ENCODE measurements at places on chromosomes 5 and 9.
A peak's percentile ranks its signal among the peaks of the same experiment; 100 is the strongest.

- no peak for DNase-seq
- H3K27ac ChIP-seq = no peak overlapping the region
- no peaks in the 10 kb centered on the region for H3K4me1 ChIP-seq
These were observed 43.7 kb upstream of the F2R start for GRCh38 chr5:76672242-76672641.

- no peak overlapping the region for H3K4me3 ChIP-seq
- no peaks in the 10 kb centered on the region for H3K36me3 ChIP-seq
- no peak overlapping the region for H3K27ac ChIP-seq
- no peaks in the 10 kb centered on the region for H3K27me3 ChIP-seq
- DNase-seq = no peak
These were observed 661.8 kb upstream of the RGMB start for GRCh38 chr5:98111686-98112085.

DNA sequence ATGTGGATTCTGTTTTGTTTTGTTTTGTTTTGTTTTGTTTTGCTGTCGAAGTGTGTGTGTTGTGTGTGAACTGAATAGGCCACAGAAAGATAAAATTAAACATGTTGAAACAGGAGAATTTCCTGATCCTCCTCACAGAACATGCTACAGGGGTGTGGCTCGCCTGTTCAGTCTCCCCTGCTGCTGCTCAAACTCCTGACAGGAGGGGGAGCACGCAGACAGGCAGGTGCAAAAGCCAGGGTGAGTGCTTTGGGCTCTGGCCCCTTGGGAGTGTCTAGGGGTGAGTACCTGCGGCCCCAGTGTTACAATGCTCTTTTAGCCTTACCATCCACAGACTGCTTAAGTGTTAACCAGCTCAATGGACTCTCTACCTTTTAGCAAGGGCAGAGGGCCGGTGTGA is 473.5 kb downstream of the MAT2B start:
- no peak overlapping the region for H3K27ac ChIP-seq
- DNase-seq = no peak
- H3K27me3 ChIP-seq = no peaks in the 10 kb centered on the region
- H3K36me3 ChIP-seq = no peaks in the 10 kb centered on the region
- H3K4me3 ChIP-seq = no peak overlapping the region

DNA sequence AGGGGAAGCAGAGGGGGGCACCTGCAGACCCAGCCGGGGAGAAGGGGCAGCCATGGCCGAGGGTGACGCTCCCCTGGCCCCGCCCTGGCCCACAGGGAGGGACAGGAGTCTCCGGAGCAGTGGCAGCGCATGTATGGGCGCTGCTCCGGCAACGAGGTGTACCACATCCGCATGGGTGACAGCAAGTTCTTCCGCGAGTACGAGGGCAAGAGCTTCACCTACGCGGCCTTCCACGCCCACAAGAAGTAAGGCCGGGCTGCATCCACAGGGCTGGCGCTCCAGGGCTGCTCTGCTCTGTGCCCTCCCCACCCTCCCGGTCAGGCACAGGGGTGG is 68.2 kb downstream of the KCNT1 start:
- no peak overlapping the region for H3K27ac ChIP-seq
- H3K27me3 ChIP-seq = no peaks in the 10 kb centered on the region
- no peak overlapping the region for H3K4me3 ChIP-seq
- no peaks in the 10 kb centered on the region for H3K36me3 ChIP-seq

DNA sequence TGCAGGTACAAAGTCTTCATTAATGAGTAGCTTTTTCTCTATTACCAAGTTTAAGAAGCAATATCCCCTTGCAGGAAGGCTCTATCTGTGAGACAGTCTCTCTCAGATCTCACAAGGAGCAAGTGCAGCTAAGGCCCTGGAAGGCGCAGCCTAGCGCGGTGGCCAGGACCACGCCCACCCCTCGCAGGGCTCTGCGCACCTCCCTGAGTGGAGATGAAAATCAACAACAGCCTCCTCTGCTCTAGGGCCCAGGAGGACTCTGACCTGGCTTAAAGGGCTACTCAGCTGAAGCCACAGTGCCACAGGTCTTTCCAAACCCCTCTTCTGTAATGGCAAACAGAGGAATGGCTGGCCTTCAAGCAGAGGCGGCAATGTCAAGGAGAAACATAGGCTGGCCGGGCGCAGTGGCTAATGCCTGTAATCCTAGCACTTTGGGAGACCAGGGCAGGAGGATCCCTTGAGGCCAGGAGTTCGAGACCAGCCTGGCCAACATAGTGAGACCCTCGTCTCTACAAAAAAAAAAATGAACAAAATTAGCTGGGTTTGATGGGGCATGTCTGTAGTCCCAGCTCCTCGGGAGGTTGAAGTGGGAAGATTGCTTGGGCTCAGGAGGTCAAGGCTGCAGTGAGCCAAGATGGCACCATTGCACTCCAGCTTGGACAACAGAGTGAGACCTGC is 11.9 kb downstream of the SEC16A start:
- H3K4me3 ChIP-seq = no peak overlapping the region
- DNase-seq = no peak
- H3K36me3 ChIP-seq = peaks cover 83% of the 10 kb centered on the region
- peaks cover 6% of the 10 kb centered on the region for H3K4me1 ChIP-seq
- no peak overlapping the region for H3K27ac ChIP-seq
- no peaks in the 10 kb centered on the region for H3K27me3 ChIP-seq

- no peaks in the 10 kb centered on the region for H3K36me3 ChIP-seq
- no peak overlapping the region for H3K4me3 ChIP-seq
- H3K4me1 ChIP-seq = no peaks in the 10 kb centered on the region
- no peak overlapping the region for H3K27ac ChIP-seq
- no peak for DNase-seq
- no peaks in the 10 kb centered on the region for H3K27me3 ChIP-seq
These were observed 231.3 kb downstream of the ATPSCKMT start for GRCh38 chr5:10018201-10019069.

DNA sequence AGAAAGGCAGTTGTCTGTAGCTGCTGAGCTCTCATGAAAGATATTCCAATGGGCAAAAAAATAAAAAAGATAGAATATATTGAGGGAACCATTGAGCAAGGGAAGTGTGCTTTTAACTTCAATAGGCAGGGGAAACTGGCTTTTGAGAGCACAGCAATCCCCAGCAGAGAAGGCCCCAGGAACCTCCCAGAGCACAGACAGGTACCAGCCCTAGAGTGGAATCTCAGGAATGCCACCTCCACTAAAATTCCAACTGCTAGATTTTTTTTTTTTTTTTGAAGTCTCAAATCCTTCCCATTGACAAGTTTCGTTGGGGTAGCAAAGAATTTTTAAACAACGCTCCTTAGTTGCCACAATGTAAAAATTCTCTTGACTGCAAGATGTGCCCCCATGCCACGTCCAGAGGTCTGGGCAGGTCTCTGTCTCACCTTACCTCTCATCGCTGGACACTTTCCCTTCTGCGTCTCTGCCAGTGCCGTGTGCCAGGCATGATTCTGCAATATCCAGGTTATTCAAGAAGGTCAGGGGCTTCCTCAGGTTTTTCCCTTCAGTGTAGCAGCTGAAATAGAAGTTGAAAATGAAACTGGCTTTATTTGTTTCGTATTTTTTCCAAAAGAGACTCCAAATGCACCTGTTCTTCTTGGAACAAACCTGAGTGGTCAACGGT is 64.2 kb upstream of the IRX1 start:
- H3K36me3 ChIP-seq = no peaks in the 10 kb centered on the region
- H3K4me3 ChIP-seq = no peak overlapping the region
- H3K27ac ChIP-seq = no peak overlapping the region
- no peaks in the 10 kb centered on the region for H3K4me1 ChIP-seq

DNA sequence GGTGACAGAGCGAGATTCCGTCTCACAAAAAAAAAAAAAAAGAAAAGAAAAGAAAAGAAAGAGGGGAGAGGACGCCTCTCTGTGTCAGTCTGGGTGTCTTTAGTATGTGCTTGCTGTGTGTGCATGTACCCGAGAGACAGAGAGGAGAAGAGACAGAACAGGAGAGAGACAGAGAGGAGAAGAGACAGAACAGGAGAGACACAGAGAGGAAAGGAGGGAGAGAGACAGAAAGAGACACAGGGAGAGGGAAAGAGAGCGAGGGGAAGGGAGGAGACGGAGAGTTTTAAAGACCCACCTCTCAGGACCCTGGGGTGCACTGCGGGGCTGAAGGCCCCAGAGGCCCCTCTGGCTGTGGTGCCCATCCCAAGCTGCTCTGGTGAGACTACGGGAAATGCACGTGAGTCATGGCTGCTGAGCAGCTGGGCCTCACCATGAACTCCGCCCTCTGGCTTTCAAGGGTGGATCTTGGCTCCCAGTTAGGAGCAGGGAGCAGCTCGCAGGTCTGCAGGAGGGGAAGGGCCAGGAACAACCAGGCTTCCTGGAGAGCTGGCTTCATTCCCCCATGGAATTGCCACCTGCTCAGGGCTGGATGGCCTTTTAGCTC is 7.9 kb downstream of the SLC6A3 start:
- no peaks in the 10 kb centered on the region for H3K4me1 ChIP-seq
- H3K4me3 ChIP-seq = no peak overlapping the region

DNA sequence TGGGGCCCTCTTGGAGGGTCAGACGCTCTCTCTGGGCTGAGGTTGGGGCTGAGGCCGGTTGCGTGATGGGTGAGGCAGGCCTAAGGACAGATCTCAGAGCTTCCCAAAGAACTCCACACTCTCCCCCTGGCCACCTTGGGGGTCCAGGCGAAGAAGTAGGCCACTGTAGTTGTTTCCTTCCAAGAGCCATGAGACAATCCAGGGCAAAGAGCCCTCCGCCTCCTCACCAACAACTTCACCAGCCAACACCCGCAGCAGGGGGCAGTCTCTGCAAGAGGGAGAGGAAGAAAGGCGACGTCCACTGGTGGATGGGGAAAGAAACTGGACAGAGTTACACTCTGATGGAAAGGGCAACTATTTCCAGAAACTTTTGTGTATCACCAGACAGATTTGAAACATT is 10.7 kb downstream of the SLC35A4 start:
- no peak for DNase-seq
- no peak overlapping the region for H3K27ac ChIP-seq
- no peaks in the 10 kb centered on the region for H3K27me3 ChIP-seq
- H3K4me3 ChIP-seq = no peak overlapping the region

GRCh38 chr9:114504341-114505186 is 709 bp downstream of the WHRN start:
- peak overlapping the region; percentile 87 for H3K27ac ChIP-seq
- H3K4me3 ChIP-seq = peak overlapping the region; percentile 61
- H3K27me3 ChIP-seq = no peaks in the 10 kb centered on the region
- no peaks in the 10 kb centered on the region for H3K36me3 ChIP-seq
- DNase-seq = no peak
- H3K4me1 ChIP-seq = peaks cover 55% of the 10 kb centered on the region

DNA sequence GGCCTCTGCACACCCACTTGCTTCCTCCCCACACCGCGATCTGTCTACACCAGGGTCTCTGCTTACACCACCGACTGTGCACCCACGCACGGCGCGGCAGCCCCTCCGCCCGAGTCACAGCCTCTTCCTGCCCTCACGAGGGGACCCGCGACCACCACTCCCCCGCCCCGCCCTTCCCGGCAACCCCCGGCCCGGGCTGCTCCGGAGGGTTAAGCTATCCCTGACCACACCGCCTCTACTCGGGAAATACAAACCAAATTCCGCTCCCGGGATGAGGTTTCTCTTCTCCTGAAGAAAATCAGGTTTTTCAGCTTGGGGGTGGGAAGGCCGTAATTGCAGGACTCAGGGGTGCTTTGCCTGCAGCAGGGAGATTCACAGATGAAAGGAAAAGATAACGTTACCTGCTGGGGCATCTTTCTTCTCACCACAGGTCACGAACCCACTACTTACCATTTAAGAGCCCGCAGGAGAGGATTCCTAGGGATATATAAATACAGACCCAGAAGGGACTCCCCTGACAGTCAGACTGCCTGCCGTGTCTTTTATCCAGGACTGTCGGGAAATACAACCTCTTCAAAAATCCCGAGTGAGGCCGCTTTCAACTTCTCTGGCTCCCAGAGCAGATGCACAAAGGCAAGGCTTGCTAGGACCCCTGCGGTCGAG is 63.5 kb downstream of the ROR2 start:
- H3K27ac ChIP-seq = no peak overlapping the region
- no peak for DNase-seq
- H3K27me3 ChIP-seq = no peaks in the 10 kb centered on the region
- no peaks in the 10 kb centered on the region for H3K36me3 ChIP-seq
- no peak overlapping the region for H3K4me3 ChIP-seq

- DNase-seq = no peak
- no peaks in the 10 kb centered on the region for H3K4me1 ChIP-seq
- H3K27ac ChIP-seq = no peak overlapping the region
- no peaks in the 10 kb centered on the region for H3K36me3 ChIP-seq
- no peak overlapping the region for H3K4me3 ChIP-seq
These were observed 178.9 kb upstream of the SPEF2 start for GRCh38 chr5:35438786-35439185.

DNA sequence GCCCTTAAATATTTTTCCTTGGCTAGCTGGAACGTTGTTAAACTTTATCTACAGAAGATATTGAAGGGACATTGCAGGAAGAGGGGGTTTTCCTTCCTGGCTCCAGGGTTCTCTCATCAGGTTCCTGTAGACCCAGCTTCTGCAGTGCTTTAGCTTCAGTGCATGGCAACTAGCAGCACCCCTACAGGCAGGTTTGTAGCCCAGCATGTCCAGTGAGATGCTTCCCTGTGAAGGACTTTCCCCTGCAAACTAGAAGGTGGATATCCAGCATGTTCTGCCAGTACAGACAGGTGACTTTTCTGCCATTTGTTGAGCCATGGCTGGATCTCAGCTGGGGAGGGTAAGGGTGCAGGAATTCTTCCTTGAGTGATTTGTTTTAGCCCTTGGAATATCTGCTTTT is 10.4 kb downstream of the CCL28 start:
- no peaks in the 10 kb centered on the region for H3K27me3 ChIP-seq
- H3K27ac ChIP-seq = no peak overlapping the region
- H3K4me1 ChIP-seq = peaks cover 7% of the 10 kb centered on the region
- H3K36me3 ChIP-seq = no peaks in the 10 kb centered on the region
- peak; percentile 10 for DNase-seq

GRCh38 chr9:20269620-20270019 is 352.7 kb downstream of the MLLT3 start:
- H3K27me3 ChIP-seq = no peaks in the 10 kb centered on the region
- no peaks in the 10 kb centered on the region for H3K4me1 ChIP-seq
- DNase-seq = no peak
- no peaks in the 10 kb centered on the region for H3K36me3 ChIP-seq

GRCh38 chr5:84383816-84384603 is 670 bp downstream of the EDIL3 start:
- H3K27me3 ChIP-seq = peaks cover 7% of the 10 kb centered on the region
- H3K27ac ChIP-seq = peak overlapping the region; percentile 64
- peak overlapping the region; percentile 60 for H3K4me3 ChIP-seq

- no peaks in the 10 kb centered on the region for H3K36me3 ChIP-seq
- DNase-seq = no peak
- no peaks in the 10 kb centered on the region for H3K4me1 ChIP-seq
- no peak overlapping the region for H3K27ac ChIP-seq
- no peak overlapping the region for H3K4me3 ChIP-seq
These were observed 680.8 kb upstream of the SEMA6A start for GRCh38 chr5:117255211-117256027.

- H3K4me1 ChIP-seq = no peaks in the 10 kb centered on the region
- no peak overlapping the region for H3K4me3 ChIP-seq
These were observed 17.9 kb upstream of the DAPK1 start for GRCh38 chr9:87479801-87480201.

- peak overlapping the region; percentile 81 for H3K27ac ChIP-seq
- DNase-seq = no peak
- H3K4me3 ChIP-seq = no peak overlapping the region
- H3K27me3 ChIP-seq = no peaks in the 10 kb centered on the region
- H3K4me1 ChIP-seq = peaks cover 79% of the 10 kb centered on the region
These were observed 143.7 kb downstream of the SCAMP1 start for GRCh38 chr5:78503958-78504653.

GRCh38 chr5:171127314-171127713 is 181.7 kb upstream of the TLX3 start:
- H3K27me3 ChIP-seq = no peaks in the 10 kb centered on the region
- DNase-seq = no peak
- H3K27ac ChIP-seq = no peak overlapping the region
- no peaks in the 10 kb centered on the region for H3K36me3 ChIP-seq

All from esophagus muscularis mucosa (tissue), 4 donors.